ENCODE measurements at places on chromosomes 5 and 9.

DNA sequence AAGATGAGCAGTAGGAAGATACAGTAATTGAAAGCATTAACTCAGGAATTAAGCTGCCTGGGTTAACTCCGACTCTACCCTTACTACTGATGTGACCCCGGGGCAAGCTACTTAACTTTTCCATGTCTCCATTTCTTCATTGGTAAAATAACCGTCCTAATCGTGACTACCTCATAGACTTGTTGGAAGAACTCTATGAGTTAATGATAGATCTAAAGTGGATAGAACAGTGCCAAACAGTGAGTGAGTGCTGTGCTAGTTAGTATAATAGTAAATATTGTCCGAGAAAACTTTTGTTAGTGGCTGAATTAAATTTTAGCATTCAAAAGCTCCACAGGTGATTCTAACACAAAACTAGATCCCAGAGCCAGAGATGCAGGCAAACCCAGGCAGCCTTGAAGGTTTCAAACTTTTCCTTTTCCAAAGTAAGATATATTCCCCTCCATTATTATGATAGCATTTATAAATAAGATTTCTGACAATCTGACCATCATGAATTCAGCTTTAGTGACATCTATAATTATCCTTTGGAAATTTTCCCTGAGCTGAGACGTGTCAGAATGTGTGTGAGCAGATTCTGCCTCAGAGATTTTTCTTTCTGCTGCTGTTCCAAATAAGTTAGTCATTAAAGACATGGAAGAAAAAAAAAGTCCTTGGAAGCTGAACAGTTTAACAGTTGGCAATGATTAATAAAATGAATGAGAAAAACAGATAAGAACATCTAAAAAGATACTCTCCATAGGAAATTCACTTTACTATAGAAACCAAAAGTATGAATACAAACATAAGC lies 369.5 kb downstream of the PRELID2 start:
- DNase-seq = no peak

DNA sequence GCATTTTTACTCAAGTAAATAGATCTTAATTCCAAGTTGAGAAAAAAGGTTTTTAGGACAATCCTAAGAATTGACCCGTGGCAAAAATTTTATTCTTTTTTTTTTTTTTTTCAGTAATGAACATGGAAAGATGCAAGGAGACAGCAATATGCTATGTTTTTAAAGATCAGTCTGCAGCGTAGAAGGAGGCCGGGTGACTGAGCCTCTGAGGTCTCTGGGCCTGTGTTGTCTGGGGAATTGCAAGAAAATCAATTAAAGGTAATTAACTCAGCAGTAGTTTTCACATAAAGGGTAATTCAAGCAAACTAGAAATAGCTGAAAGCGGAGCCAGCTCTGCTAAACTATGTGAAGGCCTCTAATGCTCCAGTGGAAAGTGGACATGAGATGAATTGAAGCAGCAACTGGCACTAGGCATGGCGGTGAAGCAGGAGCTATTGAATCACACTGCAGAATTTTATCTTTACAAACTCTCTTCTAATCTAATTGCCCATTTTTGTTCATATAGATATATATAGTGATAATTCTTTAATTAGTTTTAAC lies 285.2 kb upstream of the ITGA1 start:
- no peak for DNase-seq

DNA sequence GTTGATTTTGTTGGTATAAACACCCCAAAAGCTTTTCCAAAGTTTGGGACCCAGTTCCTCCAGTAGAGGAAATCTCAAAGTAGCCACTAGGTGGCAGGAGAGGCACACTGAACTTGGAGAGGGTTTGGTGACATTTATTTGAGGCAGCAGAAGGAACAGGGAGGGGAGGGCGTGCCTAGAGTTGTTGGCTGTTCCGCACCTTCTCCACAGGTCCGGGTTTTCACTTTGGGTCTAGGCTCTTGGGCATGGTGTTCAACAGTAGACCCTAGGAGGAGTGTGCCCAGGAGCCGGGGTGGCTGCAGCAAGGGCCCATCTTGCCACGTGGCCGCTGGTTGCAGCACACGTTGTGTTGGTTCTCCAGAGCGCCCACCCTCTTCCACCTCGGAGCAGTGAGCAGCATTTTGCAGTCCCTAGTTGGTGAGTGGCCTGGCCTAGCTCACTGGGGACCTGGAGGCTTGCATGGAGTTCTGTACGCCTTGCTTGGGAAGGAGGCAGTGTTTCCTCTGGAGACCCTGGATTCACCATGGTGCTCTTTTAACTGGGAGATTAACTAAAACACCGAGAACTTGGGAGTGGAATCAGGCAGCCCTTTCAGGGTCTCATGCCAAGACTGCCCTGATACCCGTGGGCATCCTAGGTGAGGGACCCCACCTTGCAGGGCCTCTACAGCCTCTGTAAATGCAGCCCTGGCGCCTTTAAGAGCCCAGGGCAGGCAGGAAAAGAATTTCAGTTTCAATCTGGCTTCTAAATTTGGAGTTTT lies 28.2 kb downstream of the PTPA start:
- DNase-seq = peak; percentile 88

DNA sequence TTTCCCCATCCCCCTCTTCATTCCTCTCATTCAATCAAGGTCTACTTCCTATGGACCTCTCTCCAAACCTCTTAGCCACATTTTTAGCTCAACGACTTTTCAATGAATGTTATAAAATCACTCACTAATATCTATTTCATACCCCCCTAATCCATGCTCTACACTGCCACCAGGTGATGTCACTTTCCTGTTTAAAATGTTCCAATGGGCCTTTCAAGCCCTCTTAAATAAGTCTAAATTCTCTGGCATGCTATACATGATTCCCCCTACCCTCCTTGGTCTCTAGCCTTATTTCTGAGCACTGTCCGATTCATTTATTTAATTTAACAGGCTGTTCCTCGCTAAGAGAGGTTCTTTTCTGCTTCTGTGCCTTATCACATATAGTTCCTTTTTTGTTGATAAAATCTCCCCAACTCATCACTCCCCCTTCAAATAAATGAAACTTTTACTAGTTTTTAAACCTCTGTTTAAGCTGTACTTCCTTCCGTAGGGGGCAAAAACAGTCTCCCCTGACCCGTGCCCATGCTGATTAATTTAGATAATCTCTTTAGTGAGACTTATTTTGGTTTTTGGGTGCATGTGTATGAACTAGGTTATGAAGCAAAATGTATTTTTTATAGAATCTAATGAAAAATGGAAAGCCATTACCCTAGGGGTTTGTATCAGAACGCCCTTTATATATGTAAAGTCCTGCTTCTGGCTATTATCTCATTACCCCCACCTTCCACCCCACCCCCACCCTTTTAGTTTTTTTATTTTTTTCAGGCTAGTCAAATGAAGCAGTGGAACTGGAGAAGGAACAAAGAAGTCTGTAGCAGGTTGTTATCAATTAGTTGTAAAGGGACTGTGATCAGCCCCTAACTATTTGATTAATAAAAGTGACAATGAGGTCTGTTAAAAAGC lies 9.0 kb downstream of the ABHD17B start:
- DNase-seq = no peak

DNA sequence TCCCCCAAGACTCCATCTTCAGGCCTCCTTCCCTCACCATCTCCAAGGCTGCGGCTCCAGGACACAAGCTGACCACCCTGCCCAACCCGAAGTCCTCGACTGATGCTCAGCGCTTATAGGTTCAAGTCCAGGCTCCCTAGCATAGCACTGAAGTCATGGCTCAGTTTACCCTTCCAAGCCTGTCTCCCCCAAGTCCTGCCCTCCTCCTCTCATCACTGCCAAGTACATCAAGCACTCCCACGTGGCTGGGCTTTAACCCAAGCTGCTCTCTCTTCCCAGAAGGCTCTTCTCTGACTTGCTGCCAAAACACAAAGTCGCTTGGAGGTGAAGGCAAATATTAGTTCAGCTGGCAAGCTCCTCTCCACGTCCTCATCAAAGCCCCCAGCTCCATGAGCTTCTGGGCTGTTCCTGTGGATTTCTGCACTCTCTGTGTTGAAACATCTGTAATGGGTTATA lies 22.1 kb upstream of the MARCHF6 start:
- DNase-seq = peak; percentile 98

DNA sequence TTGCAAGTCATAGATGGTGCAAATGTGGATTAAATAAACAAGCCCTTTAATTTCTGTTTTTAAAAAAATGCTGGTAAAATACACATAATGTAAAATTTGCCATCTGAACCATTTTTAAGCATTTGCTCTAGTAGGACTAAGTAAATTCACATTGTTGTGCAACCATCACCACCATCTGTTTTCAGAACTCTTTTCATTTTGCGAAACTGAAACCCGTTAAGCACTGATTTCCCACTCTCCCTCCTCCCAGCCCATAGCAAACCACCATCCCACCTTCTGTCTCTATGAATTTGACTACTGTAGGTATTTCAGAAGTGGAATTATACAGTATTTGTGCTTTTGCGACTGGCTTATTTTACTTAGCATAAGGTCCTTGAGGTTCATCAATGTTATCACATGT lies 103.3 kb upstream of the CNTLN start:
- DNase-seq = no peak

DNA sequence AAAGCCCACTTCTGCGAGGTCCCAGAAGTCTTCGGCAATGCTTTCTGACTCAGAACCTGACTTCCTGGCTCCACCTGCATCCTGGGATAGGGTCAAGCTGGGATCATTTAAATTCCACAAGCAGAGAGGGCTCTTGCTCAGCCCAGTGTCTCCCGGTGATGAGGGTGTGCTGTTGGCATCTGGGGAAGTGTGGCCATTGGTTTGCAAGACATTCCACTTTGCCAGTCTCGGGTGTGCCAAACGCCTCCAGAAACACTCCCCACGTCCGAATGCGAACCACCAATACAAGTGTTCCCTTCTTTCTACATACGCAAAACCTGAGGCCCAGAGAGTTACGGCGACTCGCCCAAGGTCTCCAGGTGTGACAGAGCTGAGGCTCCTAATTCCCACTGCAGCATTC lies 43.1 kb upstream of the FCN2 start:
- DNase-seq = no peak

DNA sequence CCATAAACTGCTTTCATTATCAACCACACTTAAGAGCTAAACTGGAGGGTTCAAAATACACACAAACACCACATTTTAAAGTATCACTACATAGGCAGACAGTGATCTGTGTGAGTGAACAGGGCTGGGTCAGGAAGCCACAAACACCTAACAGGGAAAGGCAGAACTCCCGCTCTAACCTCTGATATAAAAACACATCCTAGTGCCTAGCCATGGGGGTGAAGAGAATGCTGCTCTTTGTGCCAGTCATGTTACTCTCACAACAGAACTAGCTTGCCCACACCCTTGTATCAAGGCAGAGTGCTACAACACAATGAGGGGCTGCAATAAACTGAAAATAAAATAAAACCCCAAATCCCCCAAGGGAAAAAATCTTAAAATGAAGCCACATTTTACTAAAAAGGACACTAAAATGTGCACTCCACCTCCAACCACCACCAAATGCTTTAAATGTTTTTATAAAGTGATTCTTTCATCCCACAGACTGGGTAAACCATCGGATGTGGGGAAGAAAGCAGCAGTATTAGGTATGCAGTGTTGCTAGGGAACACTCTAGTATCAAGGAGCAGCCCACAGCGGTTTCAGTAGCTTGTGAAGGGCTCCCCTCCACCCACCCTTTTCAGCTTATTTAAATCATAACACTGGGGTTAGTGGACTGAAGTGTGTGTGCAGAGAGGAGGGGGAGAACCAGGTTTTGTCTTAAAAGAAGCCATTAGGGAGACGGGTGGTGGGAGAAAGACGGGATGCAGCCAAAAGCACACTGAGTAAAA lies 64.5 kb downstream of the TMEM161B start:
- peak; percentile 0 for DNase-seq

DNA sequence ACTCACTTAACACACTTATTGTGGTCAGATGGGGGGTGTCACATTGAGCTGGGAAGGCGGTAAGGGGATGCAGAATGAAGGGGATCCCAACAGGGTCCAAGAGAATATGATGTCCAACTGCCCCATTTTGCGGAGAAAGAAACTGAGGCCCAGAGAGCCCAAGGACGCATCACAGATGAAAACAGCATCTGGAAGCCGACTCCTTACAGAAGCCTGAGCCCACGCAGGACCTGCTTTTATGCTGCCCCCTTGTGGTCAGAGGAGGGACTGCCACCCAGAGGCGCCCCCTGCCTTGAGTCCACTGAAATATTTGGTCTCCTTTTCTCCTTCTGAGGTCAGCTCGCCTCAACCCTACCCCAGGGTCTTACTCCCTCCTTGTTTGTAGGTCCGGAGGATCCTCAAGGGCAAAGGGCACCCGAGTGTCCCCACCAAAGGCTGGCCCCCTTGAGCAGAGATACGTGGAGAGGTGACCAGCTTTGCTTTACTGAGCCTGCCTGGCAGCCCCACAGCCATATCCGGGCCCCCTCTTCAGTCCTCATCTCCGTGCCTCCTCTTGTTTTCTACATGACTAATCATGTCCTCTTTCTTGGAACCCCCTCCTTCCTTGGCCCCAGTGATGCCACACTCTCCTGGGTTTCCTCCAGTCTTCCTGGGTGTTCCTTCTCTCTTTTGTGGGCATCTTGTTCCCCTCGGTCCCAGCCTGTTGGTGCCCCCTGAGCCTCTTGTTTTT lies 30.0 kb upstream of the TTLL11 start:
- DNase-seq = peak; percentile 58

GRCh38 chr9:118091226-118091625 lies 387.0 kb downstream of the TLR4 start:
- no peak for DNase-seq

- DNase-seq = no peak
Measured at GRCh38 chr5:125293726-125294125, 547.3 kb upstream of the ZNF608 start.

GRCh38 chr5:153352685-153353219 lies 137.7 kb upstream of the GRIA1 start:
- DNase-seq = no peak

GRCh38 chr9:137881591-137882505 lies 4.3 kb downstream of the CACNA1B start:
- DNase-seq = no peak

GRCh38 chr9:123418052-123418430 lies 62.0 kb downstream of the CRB2 start:
- no peak for DNase-seq

GRCh38 chr5:21711866-21712758 lies 1141.0 kb downstream of the CDH12 start:
- DNase-seq = no peak

DNA sequence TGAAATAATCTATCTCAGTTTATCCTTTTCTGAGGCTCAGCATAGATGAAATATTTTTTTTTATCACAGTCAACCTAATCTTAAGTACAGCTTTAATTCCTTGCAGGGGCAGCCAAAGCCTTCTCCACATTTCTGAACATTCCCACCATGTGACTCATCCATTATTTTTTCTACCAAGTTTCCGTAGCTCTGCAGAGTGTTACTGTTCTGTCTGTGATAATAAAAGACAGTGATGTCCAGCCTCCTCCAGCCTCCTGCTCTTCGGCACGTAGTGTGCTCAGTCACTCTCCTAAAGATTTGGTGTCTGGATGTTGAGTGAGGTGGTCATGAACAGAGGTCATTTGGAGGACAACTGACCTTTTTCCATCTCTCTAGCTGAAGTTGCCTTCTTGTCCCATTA lies 338.1 kb upstream of the ADAMTS16 start:
- DNase-seq = no peak

DNA sequence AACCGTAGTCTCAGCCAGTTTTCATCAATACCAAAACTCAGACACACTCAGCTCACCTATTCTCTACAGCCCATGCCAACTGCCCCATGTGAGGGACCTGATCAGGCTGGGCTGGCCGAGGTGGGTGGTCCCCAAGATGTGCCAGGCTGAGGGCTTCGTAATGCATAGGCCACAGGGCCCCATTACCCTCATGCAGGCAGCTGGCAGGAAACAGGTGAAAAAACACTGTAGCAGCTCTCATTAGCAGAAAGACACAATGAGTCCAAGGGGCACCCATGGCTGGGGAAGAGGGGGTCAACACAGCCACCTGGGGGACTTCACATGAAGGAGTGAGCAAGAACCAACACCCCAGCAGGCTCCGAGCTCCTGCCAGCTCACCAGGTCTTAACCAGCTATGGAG lies 8.2 kb downstream of the IPPK start:
- DNase-seq = peak; percentile 19

GRCh38 chr9:99055384-99055783 lies 49.5 kb upstream of the TGFBR1 start:
- DNase-seq = no peak
